ENCODE measurements at places on chromosomes 6 and 20.

DNA sequence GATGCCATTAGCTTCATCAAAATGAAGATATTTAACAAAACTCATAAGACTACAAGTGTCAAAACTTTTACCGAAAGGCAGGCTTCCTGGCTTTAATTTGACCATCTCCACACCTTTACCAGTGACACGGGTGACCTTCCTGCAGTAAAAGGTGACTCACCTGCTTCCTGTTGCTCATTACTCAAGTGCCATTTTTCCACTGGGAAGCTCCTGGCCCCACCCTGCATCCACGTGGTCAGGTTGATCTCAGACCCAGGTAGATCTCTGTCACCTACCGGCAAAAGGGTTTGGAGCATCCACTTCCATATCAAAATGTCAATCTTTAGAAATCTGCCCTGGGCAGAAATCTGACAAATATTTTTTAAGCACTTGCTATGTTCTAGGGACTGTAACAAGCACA, 31.9 kb upstream of the CDH4 start:
- DNase-seq = no peak

DNA sequence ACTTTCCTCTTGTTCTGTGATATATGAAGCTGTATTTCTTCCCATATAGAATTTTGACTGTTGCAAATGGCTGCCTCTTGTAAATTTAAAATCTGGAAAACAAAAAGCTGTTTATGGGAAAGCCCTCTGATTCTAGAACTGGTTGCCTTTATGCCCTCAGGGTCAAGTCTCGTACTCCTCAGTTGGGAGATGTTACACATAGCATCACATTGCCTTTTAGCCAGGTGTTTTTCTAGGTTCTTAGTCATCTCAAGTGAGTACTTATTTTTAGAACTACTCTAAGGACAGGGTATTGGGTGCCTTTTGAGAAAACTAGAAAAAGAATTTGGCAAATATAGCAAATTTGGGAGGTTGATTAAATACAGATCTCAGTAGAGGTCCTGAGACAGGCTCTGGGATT, 58.5 kb downstream of the ANKS1A start:
- no peak for DNase-seq

DNA sequence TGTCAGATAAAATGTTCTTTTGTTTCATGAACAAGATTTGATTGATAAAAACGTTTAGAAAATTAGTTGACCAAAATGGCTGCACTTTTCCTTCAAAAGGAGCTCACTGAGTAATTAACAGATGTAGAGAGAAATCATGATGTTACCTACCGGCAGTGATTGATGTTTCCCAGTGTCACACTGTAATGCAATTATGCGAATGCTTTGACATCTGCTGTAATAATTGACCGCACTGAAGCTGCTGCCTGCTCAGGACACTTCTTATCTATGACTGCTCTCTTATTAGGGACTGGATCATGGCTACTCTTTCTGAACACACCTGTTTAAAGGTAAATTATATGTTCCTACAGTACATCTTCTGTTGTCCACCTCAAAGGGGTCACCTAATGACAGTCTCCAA, 94.6 kb downstream of the GPR63 start:
- DNase-seq = no peak

DNA sequence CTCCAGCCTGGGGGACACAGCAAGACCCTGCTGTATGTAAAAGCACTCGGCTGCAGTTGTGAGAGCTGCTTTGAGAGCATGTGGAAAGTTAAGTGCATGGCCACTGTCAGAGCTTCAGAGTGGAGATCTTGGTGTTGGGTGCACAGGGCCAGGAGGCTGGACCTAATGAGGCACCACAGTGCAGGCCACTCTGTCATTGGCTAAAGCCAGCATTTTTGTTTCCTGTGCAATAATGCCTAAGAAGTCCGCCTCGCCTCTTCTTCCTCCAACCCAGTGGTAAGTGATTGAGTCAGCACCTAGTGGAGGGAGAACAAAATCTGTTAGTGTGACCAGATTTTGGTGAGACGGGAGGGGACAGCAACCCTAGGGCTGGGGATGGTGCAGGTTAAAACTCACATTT, 60.6 kb downstream of the SSR1 start:
- DNase-seq = no peak

DNA sequence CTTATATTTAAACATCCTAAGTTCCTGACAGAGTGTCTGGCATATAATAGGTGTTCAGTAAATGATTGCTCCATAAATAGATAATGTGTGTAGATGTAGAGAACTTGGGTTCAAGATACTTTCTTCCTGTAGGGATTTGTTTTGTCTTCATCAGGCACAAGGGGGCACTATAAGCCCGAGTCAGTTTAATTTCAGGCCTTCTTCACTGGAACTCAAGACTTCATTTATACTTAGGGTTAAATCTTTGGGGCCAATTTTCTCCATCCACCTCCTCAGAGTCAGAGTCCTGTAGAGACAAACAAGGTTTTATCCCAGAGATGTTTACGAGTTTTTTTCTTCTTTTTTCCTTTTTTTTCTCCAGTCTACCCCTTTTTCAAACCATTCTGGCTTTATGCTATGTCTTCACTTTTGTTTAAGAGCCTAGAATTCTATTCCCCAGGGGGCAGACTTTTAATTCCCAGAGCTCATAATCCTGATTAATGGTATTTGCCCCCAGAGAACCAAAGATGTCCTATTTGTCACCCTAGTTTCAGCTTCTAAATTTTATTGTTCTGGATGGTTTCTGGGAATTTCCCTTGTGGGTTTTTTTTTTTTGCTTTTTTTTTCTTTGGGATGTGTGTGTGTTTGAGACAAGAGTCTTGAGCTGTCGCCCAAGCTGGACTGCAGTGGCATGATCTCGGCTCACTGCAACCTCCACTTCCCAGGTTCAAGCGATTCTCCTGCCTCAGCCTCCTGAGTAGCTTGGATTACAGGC, 88.4 kb downstream of the HFE start:
- peak; percentile 77 for DNase-seq

- DNase-seq = no peak
These were observed 21.5 kb downstream of the TUBB2B start for GRCh38 chr6:3205913-3206312.

DNA sequence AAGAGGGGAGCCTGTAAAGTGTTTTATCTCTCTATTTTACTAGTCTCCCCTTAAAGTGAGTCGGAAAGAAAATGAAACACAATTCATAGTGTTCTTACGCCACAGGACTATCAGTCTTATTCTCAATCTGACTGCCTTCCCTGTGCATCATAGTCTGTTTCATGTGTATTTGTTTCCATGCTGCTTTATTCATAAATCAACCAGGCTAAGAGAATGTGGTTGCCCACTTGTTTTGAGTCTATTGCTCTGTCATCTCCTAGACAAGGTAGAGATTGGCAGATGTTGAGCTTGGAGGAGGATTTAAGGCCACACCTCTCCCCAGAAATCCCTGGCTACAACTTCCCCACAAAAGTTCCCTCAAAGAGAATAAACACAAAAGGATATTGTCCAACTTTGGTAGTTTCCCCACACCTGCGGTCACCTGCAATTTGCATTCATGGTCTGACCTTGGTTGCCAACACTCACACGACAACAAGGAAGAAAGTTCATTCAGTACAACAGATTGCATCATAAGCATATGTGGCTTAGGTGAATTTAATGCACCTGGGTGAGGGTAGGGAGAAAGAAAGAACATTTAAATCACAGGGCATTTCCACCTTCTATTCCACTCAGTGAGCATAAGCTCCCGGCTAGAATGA, 167.1 kb upstream of the FBXL4 start:
- DNase-seq = no peak

DNA sequence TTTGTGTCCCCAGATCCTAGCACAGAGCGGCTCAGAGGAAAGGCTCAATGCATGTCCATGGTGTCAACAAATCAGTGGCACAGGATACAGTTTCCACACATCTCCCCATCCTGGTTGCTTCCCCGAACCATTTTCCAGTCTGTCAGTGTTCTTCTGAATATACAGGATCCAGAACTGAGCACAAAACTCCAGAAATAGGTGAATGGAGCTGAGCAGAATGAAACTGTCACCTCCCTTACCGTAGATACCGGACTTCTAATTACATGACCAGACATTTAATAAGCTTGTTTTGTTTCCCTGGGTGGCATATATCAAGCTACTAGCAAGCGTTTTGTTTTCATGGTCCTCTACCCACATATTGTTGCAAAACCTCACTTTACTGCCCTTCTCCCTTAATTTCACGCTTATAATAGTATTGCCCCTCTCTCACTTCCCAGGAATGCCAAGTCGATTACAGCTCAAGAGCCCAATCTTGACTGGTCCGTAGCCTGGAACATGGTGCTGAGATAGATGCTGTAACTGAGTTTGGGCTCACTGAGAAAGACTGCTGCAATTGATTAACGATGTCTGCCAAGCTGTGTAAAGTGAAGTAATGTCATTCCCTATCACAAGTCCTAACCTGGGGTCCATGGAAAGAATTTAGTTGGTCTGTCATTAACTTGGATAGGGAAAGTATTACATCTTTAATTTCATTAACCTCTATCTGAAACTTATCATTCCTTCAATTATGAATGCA, 12.0 kb upstream of the SCRT2 start:
- no peak for DNase-seq

- DNase-seq = no peak
These were observed 52.8 kb downstream of the MYLIP start for GRCh38 chr6:16181439-16182297.

DNA sequence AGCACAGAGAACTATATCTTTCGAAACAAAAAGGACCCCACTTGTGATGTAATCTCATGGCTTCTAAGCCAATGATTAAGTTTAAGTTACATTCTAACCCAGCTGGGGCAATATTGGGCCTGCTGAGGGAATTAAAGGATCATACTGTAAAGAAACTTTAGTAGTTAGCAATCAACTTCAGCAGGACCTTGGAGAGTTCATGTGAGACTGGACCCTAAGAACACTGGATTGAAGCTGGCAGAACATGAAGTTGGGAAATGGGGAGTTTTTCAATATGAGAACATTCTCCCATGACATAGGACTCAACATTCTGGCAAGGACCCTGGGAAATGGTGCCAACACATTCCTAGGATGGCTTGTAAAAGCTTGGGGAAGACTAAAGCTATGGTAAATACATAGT, 516.2 kb downstream of the PKHD1 start:
- no peak for DNase-seq

DNA sequence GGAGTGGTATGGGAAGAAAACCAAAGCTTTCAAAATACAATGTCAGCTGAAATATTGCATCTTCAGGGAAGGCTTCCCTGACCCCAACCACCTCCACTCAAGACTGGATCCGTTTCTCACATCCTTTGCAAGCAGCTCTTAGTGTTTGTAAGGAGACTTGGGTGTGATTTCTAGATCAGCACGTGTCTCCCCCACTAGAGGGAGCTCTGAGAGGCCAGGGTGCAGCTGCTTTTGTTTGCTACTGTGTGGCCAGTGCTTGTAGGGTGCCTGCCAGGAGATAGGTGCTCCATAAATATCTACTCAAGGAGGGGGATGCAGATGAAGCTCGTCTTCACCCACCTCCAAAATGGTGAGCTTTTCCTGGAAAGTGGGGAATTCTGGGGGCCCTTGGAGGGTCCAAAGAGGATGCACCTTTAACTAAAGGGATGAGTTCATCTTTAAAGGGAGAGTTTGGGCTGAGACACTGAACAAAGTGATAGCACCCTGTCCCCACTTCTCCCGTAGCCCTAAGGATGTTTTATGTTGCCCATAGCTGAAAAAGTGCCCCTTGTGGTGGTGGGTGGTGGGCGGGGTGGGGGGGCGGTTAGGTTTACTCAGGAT, 52.6 kb upstream of the MAFB start:
- peak; percentile 24 for DNase-seq

- DNase-seq = no peak
These were observed 1.8 kb upstream of the CTSZ start for GRCh38 chr20:59008715-59009336.

GRCh38 chr6:154932515-154933027, 62.5 kb upstream of the TIAM2 start:
- DNase-seq = no peak

- DNase-seq = no peak
These were observed 8.8 kb downstream of the ASF1A start for GRCh38 chr6:118902726-118903125.

- peak; percentile 30 for DNase-seq
These were observed 21.9 kb upstream of the MBOAT1 start for GRCh38 chr6:20234136-20234535.

- DNase-seq = no peak
These were observed 45.9 kb upstream of the DUSP22 start for GRCh38 chr6:246352-246751.

DNA sequence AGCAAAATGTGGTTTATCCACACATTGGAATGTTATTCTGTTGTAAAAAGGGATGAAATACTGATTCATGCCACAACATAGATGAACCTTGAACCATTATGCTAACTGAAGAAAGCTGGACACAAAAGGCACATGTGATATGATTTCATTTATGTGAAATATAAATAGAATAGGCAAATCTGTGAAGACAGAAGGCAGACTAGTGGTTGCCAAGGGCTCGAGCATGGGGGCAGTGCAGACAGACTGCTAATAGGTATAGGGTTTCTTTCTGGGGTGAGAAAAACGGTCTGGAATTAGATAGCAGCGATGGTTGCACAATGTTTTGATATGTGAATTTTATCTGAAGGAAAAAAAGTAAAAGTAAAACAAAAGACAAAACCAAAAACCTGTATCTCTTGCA, 54.6 kb upstream of the FNDC1 start:
- no peak for DNase-seq

DNA sequence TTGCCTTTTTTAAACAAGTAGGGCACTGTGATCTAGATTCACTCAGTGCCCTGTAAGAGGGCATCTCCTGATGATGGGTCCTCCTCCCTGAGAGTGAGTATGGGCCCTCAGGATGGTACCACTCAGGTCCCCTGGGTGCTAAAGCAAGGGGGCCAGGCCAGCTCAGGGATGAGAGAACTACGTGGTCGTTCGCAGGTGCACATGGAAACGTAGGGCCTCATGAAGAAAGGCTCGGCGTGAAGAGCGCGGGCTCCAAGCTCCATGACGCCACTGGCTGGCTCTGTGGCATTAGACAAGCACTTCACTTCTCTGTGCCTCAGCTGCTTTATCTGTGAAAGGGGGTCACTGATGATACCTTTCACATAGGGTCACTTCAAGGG, 50.7 kb downstream of the SYNJ2 start:
- no peak for DNase-seq

DNA sequence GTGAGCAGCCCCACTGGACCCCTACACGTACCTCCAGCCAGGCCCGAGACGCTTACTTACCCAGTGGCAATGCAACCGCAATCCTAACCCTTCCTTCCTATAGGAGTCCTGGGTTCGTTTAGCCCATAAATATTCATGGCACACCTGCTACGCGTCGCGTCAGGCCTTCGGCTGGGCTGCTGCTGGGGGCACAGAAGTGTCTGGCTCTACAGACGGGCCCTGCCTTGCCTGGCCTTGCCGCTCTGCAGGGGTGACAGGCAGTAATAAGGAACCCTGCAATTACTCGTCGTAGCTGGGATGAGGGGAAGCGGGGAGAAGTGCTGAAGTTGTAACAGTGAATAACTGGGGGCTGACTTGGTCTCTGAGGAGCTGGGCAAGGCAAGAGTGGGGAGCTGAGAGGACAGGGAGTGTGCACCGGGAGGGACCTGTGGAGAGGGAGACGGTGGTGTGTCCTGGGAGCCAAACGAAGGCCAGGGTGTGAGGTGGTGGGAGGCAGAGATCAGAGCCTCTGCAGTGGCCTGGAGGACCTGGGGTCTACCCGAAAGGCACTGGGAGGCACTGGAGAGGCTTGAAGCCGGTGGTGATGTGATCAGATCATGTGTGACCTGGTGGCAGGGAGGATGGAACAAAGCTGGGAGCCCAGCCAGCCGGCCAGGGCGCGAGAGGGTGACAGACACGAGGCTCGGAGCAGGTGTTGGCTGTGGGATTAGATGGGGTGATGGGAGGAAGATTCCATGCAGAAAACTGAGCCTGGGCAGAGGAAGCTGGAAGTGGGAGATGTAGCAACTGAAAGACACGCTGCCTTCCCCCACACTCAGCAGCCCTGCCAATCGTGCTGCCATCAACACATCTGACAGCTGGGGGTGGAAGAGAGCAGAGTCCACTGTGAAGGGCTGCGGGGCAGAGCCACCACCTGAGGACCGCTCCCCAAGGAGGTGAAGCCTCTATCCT, 36.4 kb downstream of the PSMG4 start:
- DNase-seq = no peak
